ENCODE measurements at places on chromosomes 7 and 10. TPM values are rescaled to one million over a fixed set of nuclear protein-coding genes. Genes with fewer than 3 reads are reported as not detected.

Gene CALML5
- 0.23 TPM for total RNA-seq

Gene CACNB2
- 4.4 TPM for total RNA-seq

Gene CDHR1
- total RNA-seq = 5.0 TPM

Gene GLCCI1
- 24.2 TPM for total RNA-seq

DNA sequence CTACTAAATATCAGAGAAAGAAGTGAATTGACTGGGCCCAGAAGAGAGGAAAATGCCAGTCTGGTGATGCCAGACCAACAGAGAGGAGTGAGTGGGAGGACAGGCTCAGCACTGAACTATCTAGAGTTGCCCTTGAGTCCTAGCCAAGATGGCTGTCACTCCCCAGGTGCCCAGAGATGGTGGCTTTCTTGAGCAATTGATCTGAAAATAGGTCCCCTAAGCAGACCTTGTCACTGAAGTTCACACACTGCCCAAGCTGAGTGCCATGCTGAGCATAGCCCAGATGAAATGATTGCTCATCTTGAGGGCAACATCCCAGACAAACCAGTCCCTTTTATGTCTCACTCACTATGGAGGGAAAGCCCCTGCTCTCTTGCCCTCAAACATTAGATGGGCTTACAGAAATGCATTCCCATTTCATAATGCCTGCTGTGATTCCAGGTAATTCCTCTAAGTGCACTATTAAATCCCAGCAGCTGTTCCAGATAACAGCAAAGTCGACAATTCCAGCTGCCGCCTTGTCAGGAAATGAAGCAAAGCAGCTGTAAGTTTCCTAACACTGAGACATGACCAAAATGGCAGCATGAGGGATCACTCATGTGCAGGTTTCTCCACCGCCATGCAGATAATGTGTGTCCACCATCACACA, 329.4 kb downstream of the KCNMA1 start:
- DNase-seq = no peak

DNA sequence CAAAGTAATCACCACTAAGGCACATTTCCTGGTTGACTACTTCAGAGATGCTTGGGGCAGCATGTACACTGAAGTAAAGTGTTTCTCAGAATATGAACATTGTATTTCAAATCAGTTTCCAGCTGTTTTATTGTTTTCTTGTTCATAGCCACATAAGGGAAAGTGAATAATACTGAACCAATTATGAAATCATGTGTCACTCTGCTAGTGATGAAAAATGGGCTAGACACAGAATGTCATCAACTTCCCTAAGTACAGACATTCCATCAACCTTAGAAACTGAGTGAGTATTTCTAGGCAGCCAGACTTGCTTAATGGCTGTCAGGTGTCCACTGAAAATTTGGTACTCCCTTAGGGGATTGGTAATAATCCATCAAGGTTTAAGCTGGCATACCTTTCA, 603.5 kb downstream of the ARL4A start:
- DNase-seq = no peak

GRCh38 chr7:103751311-103751880, 238.1 kb downstream of the RELN start:
- DNase-seq = no peak

DNA sequence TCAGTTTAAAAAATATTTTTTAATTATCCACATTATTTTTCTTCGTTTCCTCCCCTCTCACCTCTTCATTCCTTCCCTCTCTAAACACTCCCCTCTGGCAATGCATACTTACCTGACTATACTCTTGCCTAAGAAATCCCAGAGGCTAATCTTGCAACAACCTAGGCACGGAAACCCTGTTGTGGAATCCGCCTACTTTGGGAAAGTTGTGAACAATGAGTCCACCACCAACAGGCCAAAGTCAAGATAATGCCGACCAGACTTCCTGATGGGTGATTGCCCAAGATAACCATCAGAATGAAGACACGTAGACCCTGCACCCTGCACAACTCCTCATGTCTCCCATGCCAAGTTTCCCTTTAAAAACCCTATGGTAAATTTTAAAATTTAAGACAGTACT, 521.5 kb downstream of the KIF20B start:
- no peak for DNase-seq

- DNase-seq = no peak
These were observed 49.6 kb downstream of the MPP7 start for GRCh38 chr10:28253169-28253785.

DNA sequence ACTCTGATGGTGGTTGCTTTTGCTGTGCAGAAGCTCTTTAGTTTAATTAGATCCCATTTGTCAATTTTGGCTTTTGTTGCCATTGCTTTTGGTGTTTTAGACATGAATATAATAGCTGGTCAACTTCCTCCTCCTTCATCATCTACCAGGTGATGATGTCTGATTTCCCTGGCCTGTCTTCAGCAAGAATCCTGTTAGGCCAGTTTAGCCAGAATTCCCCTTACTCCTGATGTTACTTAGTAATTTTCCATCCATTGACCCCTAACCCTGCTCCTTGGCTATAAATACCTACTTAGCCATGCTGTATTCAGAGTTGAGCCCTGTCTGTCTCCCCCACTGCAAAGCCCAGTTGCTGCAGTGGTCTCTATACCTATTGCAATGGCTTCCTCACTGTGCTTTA, 91.4 kb downstream of the ZNF777 start:
- DNase-seq = no peak

GRCh38 chr7:49706106-49706505, 67.3 kb upstream of the VWC2 start:
- no peak for DNase-seq

GRCh38 chr10:98307916-98308541, 40.0 kb upstream of the LOXL4 start:
- DNase-seq = no peak
